ENCODE measurements at places on chromosomes 13 and 19.
A peak's percentile ranks its signal among the peaks of the same experiment; 100 is the strongest.

GRCh38 chr19:50716178-50717025 is 3.2 kb downstream of the SHANK1 start:
- no peak for DNase-seq

DNA sequence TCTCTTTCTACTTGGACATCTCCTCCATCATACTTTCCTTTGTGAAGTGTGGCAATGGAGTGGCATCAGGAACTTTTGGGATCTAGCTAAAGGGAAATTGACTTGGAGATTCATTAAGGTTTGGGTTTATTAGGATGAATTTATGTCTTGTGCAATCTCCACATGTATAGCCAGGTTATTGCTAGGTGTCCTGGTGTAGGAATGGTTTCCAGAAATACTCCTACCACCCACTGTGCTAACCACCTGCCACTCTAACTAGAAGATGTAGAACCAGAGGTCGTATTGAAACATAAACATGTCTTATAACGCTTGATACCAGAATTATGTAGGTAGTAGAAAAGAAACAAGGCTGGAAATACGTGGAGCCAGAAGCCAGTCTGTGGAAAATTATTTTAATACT is 38.1 kb upstream of the MED4 start:
- no peak for DNase-seq

- no peak for DNase-seq
Observed at GRCh38 chr19:52613299-52613906, 24.8 kb downstream of the ZNF83 start.

DNA sequence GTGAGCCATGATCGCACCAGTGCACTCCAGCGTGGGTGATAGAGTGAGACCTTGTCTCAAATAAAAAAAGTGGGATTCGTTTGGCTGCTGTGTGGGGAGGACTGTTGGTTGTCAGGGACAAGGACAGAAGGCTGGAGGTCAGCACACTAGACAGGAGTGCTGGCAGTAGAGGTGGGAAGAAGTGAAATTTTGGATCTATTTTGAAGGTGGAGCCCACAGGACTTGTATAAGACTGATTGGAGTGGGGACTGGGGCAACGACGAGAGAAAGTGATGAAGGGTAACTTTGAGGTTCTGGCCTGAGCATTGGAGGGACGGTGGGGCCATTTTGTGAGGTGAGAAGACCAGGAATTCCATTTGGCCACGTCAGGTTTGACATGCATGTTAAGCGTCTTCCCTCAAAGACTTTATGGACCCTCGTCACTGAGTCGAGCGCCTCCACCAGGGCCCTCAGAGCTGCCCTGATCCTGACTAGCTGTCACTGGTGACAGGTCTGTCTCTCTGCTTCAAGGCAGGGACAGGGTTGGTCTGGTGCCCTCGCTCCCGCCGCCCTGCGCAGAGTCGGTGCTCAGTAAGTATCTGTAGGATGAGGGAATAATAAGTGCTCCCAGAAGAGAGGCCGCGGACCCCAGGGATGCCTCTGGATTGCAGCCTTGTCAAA is 673 bp downstream of the CTU1 start:
- no peak for DNase-seq

DNA sequence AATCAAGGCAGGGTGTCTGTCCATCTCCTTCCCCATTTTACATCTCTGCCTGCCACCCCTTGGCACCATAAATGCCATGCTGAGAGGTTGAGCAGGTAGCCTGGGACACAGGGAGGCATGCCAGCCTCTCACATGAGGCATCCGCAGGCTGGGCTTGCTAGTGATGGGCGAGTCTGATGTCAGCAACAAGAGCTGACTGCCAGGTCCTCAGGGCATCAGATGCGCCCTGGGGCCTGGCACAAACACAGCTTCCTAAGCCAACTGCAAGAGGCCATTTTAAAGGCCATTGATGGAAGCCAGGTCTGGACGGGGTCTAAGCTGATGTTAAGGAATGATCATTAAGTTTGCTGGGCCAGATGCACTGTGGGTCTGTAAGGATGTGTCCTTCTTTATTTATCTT is 34.6 kb downstream of the MYH14 start:
- no peak for DNase-seq

DNA sequence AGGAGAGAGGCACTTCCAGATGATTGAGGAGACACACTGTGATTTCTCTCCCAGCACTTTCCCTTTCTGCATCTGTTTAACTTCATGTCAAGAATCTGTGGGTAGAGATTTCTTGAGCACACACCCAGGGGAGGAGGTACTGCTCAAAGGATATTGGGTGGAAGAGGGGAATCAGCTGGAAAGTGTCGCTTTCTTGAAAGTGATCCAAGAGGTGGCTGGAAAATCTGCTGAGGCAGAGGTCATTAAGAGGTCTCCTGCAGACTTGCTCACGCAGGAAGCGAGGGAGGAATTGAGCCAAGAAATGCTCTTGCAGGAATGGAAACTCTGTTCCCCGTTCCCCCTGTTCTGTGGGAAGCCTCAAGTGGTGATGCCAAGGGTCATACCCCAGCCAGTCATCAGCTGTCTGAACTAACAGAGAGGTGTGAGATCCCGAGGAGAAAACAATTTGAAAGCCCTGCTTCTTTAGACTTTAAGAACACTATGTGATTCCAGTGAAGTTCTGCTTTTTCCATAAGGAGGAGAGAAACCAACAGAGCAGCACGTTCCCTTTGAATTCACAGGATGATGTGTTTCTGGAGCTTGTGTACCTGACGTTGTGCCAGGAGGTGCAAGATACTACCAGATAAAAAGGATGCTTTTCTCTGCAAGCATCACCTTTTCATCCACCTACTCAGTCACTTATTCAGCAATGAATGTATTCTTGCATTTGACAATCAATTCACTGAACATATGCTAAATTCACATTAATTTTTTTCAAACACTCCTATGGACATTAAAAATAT is 163.4 kb upstream of the GPR12 start:
- no peak for DNase-seq

- DNase-seq, result no peak
Observed at GRCh38 chr13:111413407-111414187, 93.2 kb downstream of the TEX29 start.

DNA sequence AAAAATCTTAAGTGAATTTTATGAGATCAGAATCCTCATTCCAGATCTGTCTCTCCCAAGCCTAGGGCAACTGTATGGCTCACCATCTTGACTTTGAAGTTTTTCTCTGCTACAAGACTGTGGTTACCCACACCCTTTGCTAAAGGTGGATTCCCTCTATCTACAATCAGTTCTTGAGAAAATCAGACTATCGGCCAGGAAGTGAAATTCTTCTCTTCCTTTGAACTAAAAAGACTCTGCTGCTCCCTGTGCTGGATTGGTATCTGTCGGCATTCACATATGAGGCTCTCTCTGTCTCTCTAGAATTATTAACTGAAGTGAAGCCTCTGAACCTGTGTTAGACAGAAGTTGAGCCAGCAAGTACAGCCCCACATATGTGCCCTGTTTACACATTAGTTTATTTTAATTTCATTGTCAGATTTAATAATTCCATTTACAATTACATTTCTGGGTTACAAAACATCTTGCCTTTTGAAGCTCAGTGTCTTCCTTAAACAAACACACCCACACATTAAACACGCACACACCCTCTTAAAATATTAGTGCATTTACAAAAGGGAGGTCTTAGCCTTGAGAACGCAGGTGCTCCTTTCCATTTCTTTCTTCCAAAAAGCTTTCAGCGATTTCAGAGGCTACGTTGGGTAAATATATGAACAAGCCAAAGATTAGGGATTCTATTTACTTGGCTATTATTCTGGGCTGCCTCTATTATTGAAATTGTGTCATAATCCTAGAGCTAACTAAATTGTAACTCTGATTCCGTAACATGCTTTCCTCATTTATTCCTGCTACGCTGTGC is 145.7 kb downstream of the MIPEP start:
- peak; percentile 17 for DNase-seq

DNA sequence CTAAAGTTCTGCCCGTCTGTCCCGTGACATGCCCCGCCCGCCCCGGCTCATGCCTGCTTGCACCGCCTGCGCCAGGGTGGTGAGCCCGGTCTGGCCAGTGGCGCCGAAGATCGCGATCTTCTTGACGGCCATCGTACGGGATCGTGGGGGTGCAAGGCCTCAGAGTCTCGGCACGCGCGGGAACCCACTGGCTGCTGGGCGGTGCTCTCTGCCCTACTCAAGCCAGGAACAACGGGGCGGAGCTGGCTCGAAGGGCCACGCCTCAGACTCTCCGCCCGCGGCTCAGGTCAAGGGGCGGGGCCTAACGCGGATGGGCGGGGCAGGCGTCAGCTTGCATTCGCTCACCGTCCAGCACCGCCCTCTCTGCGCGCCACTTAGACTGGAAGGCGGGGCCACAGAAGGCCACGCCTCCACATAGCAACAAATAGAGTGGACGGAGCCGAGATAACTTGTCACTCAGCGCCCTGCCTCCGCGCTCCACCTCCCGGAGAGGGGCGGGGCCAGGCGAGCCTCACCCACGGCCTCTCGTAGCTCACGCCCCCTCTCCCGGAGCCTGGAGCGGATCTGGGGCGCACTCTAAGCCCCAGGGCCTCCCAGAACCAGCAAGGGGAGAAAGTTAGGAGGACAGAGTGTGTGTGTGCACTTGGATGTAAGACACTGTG is at the start of gene BLVRB:
Gene BLVRB (minus strand): TSS at position 189 of the 662 bp plus-strand sequence. CDS start 57 bp downstream, at position 132.
- DNase-seq, result peak; percentile 79

- DNase-seq, result no peak
Observed at GRCh38 chr19:4052993-4053422, 13.7 kb downstream of the ZBTB7A start.

DNA sequence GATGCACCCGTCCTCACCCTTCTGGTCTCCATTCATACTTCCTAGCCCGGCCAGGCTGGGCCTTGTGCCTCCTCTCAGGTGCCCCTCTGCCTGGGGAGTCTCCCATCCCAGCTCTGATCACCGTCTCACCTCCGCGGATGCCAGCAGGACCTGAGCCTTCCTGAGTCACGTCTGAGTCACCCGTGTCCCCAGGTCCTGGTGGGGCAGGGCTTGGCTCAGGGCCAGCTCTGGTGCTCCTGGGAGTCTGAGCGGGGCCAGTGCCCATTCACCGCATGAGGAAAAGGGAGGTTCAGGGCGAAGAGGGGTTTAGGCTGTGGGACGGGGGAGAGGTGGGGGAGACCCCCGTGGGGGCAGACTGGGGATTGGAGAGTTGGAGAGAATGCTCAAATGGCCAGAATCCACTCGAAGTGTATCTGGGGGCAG is 593 bp downstream of the ATP8B3 start:
- no peak for DNase-seq

DNA sequence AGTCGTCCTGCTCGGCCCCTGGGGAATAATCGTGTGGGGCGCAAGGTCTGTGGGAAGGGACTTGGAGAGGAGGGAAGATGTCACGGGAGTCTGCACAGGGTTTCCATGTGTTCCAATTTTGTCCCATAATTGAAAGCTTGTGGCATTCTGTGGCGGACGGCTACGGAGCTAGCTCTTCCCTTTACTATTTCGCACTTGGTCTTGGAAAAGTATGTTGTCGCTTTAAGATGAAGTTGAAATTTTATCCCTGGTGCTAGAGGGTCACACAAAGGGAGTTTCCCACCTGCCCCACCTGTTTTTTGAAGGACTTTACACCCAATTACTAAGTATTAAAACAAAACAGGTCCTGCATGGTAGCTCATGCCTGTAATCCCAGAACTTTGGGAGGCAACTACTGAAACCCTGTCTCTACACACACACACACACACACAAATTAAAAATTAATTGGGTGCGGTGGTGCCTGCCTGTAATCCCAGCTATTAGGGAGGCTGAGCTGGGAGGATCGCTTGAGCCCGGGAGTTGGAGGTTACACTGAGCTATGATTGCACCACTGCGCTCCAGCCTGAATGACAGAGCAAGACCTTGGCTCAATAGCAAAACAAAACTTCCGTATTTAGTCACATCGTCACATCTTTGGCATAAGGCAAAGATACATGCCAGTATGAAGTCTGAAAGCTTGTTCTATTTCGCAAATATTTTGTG is 967 bp upstream of the TPT1 start:
- no peak for DNase-seq

GRCh38 chr19:51644636-51645271 is 1.9 kb downstream of the SIGLEC14 start:
- no peak for DNase-seq

- no peak for DNase-seq
Observed at GRCh38 chr19:53892981-53893325, 11.0 kb downstream of the PRKCG start.

DNA sequence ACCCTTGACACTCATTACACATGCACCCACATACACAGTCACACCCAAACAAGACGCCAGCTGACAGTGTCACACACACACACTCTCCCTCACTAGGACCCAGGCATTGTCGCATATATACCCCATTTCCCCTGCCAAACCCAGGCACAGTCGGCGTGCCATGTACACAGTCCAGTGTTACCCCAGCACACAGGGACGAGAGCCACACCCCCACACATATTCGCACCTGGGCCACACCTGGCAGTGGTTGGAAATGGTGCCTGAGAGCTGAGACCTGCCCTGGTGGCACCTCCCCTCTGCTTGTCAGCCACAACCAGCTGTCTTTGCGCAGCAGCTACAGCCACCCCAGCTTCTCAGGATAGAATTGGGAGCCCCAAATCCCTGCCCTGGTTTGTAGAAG is 9.0 kb downstream of the NFIX start:
- no peak for DNase-seq

DNA sequence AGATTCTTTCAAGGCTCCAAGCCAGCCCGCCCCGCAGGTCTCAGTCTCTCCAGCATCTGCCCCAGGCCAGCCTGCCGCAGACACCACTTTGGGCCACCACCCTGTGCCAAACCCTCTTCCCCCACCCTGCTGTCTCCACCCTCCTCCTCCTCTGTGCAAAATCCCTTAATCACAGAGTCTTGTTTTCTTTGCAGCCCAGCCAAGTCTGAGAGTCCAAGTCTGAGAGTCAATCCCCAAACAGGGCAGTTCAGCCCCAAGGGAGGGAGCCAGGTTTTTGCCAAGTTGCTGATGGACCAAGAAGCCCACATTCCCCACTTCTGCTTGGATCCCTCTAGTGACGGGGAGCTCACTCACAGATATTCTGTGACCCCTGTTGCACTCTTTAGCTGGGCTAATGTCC is 3.1 kb downstream of the ADAMTS10 start:
- no peak for DNase-seq

- DNase-seq, result no peak
Observed at GRCh38 chr13:110034031-110034549, 247.7 kb upstream of the IRS2 start.
